ENCODE measurements at places on chromosomes 6 and 20.

- no peak for DNase-seq
Observed at GRCh38 chr6:83199863-83200225, 6.7 kb downstream of the RWDD2A start.

DNA sequence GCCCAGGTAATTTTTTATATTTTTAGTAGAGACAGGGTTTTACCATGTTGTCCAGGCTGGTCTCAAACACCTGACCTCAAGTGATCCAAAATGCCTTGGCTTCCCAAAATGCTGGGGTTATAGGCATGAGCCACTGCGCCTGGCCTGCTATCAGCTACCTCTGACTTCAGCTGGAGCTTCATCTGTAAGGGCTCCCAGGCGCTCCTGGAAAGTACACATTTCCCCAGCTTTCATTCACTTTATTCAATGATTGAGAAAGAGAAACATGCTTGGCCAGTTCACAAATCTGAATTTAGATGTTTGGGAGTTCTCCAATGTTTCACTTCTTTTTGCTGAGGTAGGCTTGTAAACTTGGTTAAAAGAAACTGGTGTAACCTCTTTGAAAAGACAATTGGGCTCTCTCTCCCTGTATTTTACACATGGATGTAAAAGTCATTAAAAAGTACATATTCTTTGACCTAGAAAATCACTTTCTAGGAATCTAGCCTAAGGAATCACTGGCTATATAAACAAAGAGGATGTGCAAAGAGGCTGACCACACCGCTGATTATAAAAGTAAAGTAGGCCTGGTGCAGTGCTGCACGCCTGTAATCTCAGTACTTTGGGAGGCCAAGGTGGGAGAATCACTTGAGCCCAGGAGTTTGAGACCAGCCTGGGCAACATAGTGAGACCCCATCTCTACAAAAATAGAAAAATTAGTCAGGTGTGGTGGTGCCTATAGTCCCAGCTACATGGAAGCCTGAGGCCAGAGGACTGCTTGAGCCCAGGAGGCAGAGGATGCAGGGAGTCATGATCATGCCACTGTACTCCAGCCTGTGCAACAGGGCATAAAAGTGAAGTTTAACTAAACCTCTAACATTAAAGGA lies 128.9 kb downstream of the BACH2 start:
- DNase-seq, result no peak

DNA sequence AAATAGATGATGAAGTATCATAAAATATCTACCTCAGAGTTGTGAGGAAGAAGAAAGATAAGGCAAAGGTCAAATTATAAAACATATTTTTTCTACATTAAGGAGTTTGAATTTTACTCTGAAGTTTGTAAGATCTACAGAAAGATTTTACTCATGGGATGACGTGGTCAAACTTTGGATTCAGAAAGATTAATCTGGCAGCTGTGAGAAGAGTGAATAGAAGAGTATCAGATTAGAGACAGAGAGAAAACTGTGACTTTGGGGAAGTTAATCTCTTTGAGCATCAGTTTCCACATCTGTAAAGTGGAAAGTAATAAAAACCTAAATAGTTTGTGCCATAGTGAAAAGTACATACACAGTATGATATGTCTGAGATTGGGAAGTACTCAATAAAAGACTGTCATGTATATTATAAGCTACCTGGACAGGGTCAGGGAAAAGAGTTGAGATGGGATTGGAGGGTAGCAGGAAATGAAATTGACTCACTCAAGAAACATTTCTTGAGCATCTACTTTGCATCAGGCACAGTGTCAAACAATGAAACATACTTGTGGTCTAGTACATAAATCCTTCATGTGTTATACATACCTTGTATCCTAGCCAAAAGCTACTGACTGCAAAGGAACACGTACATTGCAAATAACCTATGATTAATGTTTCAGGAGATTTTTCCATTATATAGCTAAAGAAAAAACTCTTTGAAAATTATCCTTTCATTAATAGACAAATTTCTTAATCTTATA lies 222.1 kb downstream of the TMEM200A start:
- no peak for DNase-seq

- no peak for DNase-seq
Observed at GRCh38 chr6:706146-706545, 13.2 kb upstream of the EXOC2 start.

GRCh38 chr20:22333885-22334545 lies 250.4 kb downstream of the FOXA2 start:
- peak; percentile 69 for DNase-seq

- DNase-seq, result no peak
Observed at GRCh38 chr20:36349384-36350170, 43.4 kb downstream of the DLGAP4 start.

DNA sequence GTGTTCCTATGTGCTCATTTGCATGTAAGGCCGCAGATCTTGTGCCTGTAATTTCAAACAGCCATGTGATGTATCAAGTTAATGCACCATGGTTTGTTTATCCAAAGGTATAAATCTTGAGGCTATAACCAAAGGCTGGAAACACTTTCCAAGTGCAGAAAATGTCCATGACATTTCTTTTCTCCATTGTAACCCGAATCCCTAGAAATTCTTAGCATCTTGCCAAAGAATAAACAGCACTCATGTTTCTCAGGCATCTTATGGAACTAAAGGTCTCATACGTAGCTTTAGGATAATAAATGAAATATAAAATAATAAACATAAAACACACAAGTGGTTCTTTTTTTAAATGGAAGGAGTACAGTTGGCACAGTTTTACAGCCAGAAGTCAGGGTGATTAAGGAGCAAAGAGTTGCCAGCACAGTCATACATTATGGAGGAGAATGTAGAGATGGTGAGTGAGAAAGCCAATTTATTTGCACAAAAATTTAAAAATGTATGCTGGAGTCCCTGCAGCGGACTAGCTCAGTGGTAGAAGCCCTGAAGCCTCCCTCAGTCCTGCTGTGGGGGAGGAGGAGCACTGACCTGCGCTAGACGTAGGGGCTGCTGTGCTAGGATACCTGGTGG lies 18.0 kb downstream of the CDH26 start:
- DNase-seq, result no peak

GRCh38 chr6:17730078-17730704 lies 23.5 kb upstream of the NUP153 start:
- no peak for DNase-seq

- peak; percentile 42 for DNase-seq
Observed at GRCh38 chr20:3563548-3564177, 92.8 kb downstream of the ATRN start.

GRCh38 chr6:74969591-74970267 lies 236.1 kb downstream of the COL12A1 start:
- no peak for DNase-seq

All from GM13977 (cell line).